CD4-positive, alpha-beta T cell treated with Interleukin-15 for 4 hours (primary cell): ENCODE measurements at places on chromosomes 3 and 15.

DNA sequence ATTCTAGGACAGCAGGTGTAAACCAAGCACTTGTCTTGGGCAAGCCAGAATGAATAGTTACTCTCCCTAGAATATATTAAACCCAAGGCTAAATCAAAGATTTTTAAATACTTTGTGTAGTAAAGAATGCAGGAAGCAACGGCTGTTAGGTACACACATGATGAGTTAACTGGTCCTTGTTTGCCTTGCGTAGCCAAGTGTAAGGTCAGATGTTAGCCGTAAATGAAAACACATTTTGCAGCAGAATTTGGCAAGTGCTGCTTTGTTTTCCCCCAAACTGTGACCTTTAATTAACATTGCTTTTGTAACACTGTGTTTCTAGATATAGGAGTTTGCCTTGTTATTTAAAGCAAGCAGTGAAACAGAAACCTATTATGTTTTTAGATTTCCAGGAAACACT lies 368.7 kb downstream of the IL5RA start:
- DNase-seq: no peak

GRCh38 chr3:8550611-8551010 lies 49.0 kb downstream of the LMCD1 start:
- DNase-seq: no peak

GRCh38 chr15:58109419-58109818 lies 28.8 kb upstream of the AQP9 start:
- no peak for DNase-seq

GRCh38 chr15:86553108-86553507 lies 473.4 kb downstream of the AGBL1 start:
- no peak for DNase-seq

DNA sequence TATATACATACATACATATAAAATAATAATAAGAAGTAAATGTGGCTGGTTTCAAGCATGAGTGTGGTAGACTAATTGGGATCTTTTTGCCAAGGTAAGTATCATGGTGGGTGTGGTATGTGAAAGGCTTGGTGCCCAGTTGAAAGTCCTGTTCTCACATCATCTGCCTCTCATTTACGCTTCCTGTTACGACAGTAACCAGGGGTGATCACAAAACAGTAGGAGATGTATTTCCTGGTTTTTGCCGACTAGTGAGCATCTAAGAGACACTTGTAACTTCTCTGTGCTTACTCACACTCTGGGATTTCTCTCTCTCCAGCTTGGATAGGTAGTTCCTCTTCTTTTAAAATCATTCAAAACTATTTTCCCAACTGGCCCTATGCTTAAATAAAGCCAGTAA lies 1028.3 kb upstream of the NR2F2 start:
- DNase-seq: no peak

DNA sequence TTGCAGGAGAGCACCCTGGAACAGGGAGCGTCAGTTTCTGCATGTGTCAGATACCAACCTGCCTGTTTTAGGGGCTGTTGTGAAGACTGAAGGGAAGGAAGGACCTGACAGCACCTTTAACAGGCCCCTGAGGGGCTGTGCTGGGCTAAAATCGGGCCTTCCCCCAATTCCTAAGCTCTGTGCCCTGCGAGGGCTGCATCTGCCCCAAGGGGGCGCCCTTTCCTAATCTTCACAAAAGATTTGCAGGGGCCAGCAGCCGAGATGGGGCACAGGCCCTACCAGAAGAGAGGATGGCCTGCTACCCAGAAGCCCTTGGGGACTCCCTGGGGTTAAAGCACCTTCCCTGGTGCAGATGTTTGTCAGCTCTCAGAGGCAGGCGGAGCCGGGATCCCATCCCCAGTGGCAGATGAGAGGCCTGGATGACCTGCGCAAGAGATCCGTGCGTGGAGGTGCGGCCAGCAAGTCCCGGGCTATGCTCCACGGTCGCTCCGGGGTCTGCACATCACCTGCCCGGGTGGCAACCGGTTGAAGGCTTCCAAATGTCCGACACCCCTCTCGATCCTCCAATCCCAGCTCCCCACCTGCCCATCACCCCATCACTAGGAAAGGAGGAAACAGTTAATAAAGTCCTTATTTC lies 53.6 kb downstream of the RHCG start:
- DNase-seq: peak; percentile 10

DNA sequence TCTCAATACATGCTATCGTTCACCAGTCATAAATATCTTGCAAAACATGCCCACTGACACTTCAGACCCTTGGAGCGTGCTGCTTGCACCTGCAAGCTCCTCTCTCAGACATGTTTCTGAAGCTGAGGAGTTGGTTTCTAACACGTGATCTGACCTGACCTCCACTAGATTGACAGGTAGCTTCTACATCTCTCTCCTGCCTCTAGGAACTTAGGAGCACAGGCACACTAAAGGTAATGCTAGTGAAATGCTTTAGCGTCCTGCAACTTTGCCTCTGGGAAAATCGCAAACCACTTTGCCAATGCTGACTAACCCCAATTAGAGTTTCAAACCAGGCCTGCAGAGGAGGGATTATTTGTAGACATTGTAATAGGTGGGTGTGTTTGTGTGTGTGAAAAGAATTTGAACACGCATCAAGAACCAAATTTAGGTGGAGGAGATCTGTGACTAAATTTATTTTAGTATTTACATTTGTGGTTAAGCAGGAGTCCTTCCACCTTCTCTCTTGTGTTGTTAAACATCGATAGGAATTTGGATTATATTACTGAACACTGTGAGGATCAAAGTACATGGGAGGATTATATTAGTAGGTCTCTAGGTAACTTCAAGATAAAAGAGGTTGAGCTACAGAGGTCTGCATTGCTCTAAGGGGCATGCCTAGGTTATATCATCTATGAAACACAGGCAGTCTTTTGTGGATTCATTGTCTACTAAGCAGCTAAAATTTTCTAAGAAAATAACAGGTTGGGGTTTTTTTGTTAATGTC lies 86.7 kb upstream of the ZBED2 start:
- DNase-seq: no peak

DNA sequence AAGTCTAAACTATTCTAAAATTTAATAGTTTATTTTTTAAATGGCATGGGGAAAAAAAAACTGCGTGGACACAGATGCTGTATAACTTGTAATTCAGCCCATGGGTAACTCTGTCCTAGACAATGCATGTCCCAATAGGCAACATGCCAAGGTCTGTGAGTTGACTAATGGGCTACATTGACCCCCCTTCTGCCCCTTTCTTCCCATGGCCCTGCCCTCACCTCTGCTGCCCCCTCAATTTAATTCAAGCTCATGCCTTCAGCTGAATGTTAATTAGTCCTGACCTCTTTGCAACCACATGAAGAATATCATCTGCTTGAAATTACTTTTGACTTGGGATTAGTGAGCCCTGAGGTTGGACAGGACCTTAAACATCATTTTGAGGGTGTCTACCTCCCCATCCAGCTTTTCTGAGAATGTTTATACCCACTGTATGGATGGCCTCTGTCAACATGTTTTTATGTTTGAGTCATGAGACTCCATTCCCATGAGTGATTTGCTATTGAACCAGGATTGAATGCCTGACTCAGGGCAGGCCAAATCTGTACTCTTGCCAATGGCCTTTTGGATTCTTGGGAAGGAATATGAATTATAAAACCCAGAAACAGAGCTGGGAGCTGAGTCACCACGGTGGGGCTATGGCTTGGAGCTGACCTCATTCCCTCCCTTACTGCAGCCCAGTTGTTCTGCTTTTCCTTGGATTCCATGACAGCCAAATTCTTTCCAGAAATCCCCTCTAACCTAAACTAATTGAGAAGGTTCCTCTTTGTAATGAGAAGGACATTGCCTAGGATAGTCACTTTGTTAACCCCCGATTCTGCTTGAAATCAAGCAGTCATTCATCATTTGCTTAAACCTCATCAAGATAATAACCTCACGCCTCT lies 33.5 kb upstream of the PDE8A start:
- no peak for DNase-seq
